ENCODE measurements at places on chromosomes 2 and 18.
A peak's percentile ranks its signal among the peaks of the same experiment; 100 is the strongest.

DNA sequence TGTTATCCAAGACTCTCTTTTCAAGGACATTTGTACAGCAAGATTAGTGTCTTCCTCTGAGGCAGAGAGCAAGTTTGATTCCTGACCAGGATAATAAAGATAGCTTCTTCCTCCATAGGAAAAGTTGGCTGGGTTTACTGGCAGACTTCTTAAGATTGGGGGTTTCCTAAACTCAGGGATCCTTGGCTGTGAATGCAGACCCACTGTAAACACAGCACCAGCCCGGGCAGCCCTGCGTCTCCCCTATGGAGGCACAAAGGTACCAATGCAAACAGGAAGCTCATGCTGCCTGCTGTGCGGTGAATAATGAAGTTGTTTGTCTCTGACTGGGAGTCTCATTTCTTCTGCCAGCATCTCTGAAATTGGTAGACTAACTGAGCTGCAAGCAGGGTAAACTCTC is 96.2 kb upstream of the ARHGAP28 start:
- no peak overlapping the region for H3K27ac ChIP-seq
- no peaks in the 10 kb centered on the region for H3K27me3 ChIP-seq
- H3K4me1 ChIP-seq, result peaks cover 2% of the 10 kb centered on the region

- no peaks in the 10 kb centered on the region for H3K36me3 ChIP-seq
- no peak for DNase-seq
- H3K27ac ChIP-seq, result no peak overlapping the region
- H3K4me1 ChIP-seq, result no peaks in the 10 kb centered on the region
Measured at GRCh38 chr2:109254174-109254904, 125.3 kb downstream of the SH3RF3 start.

GRCh38 chr2:119678021-119678656 is 862 bp upstream of the TMEM177 start:
- no peak overlapping the region for H3K4me3 ChIP-seq
- H3K27ac ChIP-seq, result peak overlapping the region; percentile 22
- H3K36me3 ChIP-seq, result no peaks in the 10 kb centered on the region
- DNase-seq, result peak; percentile 60
- no peaks in the 10 kb centered on the region for H3K27me3 ChIP-seq

- H3K27ac ChIP-seq, result no peak overlapping the region
- H3K4me3 ChIP-seq, result no peak overlapping the region
- H3K36me3 ChIP-seq, result no peaks in the 10 kb centered on the region
Measured at GRCh38 chr2:106130251-106130998, 63.7 kb downstream of the UXS1 start.

- H3K36me3 ChIP-seq, result no peaks in the 10 kb centered on the region
- H3K27ac ChIP-seq, result no peak overlapping the region
- H3K27me3 ChIP-seq, result no peaks in the 10 kb centered on the region
- DNase-seq, result no peak
Measured at GRCh38 chr18:6174983-6175745, 239.5 kb downstream of the L3MBTL4 start.

DNA sequence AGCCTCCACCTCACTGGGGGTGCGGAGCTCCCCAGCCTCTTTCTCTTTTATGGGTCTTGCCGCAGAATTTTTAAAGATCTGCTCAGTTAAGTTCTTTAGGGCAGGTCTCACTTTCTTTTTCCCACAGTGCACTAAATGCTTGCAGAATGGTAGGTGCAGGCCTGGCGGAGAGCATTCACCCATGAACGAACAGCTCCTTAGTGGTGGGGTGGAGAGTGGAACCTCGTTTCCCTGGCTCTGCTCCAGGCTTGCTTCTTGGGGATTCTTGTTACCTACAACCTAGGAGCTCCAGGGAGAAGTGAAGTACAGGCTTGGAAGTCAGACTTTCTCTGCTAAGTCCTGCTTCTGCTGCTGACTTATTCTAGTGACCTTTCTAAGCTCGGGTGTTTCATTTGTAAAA is 70.3 kb upstream of the PXDN start:
- DNase-seq, result no peak
- no peaks in the 10 kb centered on the region for H3K36me3 ChIP-seq
- H3K4me1 ChIP-seq, result peaks cover 18% of the 10 kb centered on the region

DNA sequence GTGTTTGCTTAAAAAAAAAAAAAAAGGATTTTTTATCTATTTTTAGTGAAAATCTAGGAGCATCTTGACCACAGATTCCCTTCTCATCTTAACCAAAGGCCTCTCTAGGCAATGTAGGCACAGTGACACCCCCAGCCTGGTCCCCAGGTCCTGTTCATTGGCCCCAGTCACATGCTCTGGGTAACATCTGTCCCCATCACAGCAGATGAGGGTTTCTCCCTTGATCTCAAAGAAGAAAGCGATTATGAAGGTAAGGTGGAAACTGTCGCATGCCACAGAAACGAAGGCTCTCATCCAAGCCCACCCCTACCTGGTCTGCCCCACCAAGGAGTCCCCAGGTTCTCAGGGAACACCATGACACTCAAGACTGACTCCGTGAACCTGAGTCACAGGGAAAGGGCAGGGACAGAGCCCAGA is 4.7 kb downstream of the HS6ST1 start:
- DNase-seq, result no peak
- no peaks in the 10 kb centered on the region for H3K27me3 ChIP-seq
- no peak overlapping the region for H3K27ac ChIP-seq

GRCh38 chr2:25692737-25693445 is 19.5 kb upstream of the DTNB start:
- no peaks in the 10 kb centered on the region for H3K4me1 ChIP-seq
- no peaks in the 10 kb centered on the region for H3K36me3 ChIP-seq
- H3K27ac ChIP-seq, result no peak overlapping the region
- H3K27me3 ChIP-seq, result no peaks in the 10 kb centered on the region
- DNase-seq, result no peak

DNA sequence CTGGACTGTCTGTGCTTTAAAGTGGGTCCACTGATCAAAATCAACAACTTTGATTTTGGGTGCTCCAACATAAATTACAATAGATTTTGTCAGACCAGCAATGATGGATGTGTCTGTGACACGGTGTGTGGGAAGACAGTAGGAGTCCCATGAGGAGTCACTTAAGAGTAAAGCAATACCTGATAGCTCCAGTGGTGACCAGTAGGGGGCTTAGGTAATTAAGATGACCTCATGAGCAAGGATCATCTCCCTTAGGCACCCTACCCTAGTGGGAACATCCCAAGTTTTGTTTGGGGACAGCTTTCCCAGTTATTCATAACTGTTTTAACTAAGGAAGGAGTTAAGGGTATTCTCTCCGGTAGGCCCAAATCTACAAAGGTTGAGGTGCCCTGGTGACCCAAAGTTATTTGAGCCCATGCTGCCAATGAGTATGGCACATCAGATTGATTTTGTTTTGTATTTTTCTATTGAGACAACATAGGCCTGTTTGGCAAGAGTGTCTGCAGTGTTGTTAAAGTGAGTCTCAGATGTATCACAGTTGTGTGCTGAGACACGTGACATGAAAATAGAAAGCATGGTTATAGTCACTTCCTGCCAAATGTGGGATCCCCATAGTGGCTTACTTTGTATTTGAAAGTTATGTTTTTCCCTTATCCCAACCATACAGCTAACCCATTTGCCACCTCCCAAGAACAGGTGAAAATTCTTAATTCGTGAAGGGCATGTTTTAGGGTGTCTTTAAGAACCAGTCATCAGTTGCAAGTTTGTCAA is 1337.6 kb upstream of the SLC39A10 start:
- no peak overlapping the region for H3K4me3 ChIP-seq
- DNase-seq, result no peak
- no peaks in the 10 kb centered on the region for H3K4me1 ChIP-seq
- no peaks in the 10 kb centered on the region for H3K36me3 ChIP-seq
- H3K27me3 ChIP-seq, result no peaks in the 10 kb centered on the region
- no peak overlapping the region for H3K27ac ChIP-seq

DNA sequence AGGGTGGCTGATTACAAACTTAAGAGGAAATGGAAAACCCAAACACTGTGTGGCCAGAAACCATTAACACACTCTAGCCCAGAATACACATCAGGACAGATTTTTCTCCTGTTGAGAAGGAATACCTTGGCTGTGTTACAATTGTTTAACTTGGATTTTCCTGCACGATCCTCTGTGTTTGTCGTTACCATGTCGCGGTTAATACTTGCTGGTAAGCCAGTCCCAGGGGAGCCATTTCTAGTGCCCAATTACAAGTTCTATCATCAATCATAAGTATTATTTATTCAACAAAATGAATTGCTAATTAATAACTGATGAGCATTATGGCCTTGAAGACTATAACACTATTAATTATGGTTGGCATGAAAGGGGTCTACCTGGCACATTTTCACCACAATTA is 146.8 kb downstream of the LNPK start:
- DNase-seq, result no peak
- no peaks in the 10 kb centered on the region for H3K27me3 ChIP-seq
- H3K27ac ChIP-seq, result no peak overlapping the region
- H3K36me3 ChIP-seq, result no peaks in the 10 kb centered on the region
- no peaks in the 10 kb centered on the region for H3K4me1 ChIP-seq
- H3K4me3 ChIP-seq, result no peak overlapping the region

DNA sequence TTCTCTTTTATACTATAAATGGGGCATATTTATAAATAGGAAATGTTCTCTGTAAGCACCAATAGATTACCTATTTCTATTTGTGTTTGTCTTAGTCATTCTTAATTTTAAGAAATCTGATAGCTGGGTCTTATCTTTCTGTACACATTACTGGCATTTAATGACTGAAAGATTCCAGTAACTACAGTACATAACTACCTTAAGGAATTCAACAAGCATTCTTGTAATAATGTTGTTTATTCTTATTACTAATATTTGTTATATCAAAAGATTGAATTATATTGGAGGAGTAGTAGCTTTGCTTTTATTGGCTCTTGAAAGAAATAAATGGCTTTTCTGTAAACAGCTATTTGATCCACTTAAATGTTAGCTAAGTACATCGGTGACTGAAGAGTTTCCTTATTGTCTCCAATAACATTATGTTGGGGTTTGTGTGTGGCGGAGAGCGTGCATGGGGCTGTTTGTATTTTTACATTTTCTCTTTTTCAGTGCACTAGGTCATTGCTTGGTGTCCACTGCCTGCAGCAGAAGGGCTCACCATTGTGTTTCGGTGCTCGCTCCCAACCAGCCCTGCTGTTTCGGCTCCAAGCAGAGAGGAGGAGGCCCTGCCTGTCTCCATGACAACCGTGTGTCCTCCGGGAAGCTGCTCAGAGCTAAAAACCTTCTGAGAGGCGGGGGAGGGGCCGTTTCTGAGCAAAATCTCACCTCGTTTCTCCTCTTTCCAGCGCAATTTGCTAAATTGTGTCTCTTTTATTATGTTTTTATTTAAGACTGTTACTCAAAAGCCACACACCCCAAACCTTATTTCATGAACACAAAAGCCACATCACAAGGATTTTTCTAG is 112.5 kb upstream of the SLC38A11 start:
- DNase-seq, result peak; percentile 20
- no peaks in the 10 kb centered on the region for H3K36me3 ChIP-seq
- no peak overlapping the region for H3K4me3 ChIP-seq
- peaks cover 6% of the 10 kb centered on the region for H3K4me1 ChIP-seq
- no peak overlapping the region for H3K27ac ChIP-seq
- H3K27me3 ChIP-seq, result no peaks in the 10 kb centered on the region

DNA sequence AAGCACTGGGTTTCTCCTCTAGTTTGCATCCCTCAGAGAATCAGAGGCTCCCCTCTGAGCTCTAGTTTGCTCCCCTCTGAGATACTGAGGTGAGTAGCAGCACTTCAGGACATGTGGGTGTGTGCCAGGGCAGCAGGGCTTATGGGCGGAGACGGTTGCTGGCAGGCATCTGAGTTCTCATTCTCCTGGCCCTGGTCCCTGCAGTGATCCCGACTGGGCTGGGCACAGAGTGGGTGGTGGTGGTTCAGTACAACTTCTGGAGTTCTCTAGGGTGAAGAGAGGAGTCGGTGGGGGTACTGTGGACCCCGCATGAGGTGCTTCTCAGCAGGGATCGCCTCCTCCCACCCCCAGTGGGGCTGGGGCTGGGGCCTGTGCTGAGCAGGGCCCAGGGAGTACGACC is 47.9 kb downstream of the BOLA3 start:
- no peak for DNase-seq
- H3K36me3 ChIP-seq, result peaks cover 13% of the 10 kb centered on the region
- no peak overlapping the region for H3K4me3 ChIP-seq
- H3K4me1 ChIP-seq, result no peaks in the 10 kb centered on the region
- no peak overlapping the region for H3K27ac ChIP-seq
